ENCODE measurements at places on chromosomes 7 and 10.

- no peak for DNase-seq
Measured at GRCh38 chr10:92849576-92850090, 1.3 kb downstream of the EXOC6 start.

GRCh38 chr10:34320265-34320664 lies 494.8 kb downstream of the PARD3 start:
- no peak for DNase-seq

GRCh38 chr7:125563557-125563956 lies 633.9 kb upstream of the POT1 start:
- no peak for DNase-seq

DNA sequence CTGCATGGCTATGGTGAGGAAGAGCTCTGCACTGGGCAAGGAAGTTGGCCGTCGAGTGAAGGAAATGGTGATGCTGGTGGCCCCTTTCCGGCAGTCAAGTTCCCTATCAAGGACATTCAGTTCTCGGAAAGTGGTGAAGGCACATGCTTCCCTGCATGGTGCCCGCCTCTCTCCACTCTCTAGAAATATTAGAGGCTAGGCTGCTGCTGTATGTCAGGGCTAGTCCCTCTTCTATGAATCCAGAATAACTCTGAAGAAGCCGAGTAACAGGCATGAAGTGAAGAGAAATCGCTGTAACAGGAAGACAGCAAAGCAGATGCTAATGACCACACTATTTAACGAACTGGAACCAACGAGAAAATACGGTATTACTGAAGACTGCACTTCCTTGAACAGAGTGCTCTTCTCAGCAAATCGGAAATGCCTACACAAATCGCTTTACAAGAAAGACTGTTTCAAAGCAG lies 5.4 kb downstream of the IDI1 start:
- DNase-seq = peak; percentile 80

GRCh38 chr7:152989889-152990380 lies 230.4 kb downstream of the ACTR3B start:
- DNase-seq = no peak
